ENCODE measurements at places on chromosomes 12 and 14. TPM values are rescaled to one million over a fixed set of nuclear protein-coding genes. Genes with fewer than 3 reads are reported as not detected.
A peak's percentile ranks its signal among the peaks of the same experiment; 100 is the strongest.

DNA sequence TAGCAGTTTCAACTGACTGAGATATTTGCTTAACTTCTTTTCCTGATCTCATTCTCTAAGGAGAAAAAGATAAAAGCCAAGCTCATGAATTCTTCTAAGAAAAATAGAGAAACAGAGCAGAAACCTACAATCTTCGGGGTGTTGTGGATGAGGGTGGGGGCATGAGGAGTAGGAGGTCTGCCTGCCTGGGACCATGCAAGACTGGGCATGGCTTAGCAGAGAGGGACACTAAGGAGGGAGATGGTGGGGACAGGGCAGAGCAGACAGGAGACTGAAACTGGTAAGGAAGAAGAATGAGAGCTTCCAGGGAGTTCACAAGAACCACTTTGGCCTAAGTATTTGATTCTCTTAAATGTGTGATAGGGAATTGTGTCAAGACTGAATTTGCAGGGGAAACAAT is 188.0 kb downstream of the CFAP54 start:
- DNase-seq: no peak

- peak; percentile 78 for DNase-seq
Observed at GRCh38 chr14:22598896-22599244, 770 bp downstream of the ABHD4 start.

PRKD1 gene
- total RNA-seq: 5.8 TPM

IGFBP6 gene
- total RNA-seq: 394 TPM

BATF gene
- not detected for total RNA-seq

Measured in M059J (cell line).